ENCODE measurements at places on chromosomes 16 and 17.
A peak's percentile ranks its signal among the peaks of the same experiment; 100 is the strongest.

- peak; percentile 76 for DNase-seq
These were observed at the start of gene RASL10B for GRCh38 chr17:35731239-35731916. Gene RASL10B (plus strand): TSS chr17:35731639. CDS start chr17:35735185, 3,546 bp downstream.

GRCh38 chr16:68216240-68216639, 19.7 kb downstream of the ESRP2 start:
- no peak for DNase-seq

- no peak for DNase-seq
These were observed 13.6 kb downstream of the CDH15 start for GRCh38 chr16:89184933-89185794.

DNA sequence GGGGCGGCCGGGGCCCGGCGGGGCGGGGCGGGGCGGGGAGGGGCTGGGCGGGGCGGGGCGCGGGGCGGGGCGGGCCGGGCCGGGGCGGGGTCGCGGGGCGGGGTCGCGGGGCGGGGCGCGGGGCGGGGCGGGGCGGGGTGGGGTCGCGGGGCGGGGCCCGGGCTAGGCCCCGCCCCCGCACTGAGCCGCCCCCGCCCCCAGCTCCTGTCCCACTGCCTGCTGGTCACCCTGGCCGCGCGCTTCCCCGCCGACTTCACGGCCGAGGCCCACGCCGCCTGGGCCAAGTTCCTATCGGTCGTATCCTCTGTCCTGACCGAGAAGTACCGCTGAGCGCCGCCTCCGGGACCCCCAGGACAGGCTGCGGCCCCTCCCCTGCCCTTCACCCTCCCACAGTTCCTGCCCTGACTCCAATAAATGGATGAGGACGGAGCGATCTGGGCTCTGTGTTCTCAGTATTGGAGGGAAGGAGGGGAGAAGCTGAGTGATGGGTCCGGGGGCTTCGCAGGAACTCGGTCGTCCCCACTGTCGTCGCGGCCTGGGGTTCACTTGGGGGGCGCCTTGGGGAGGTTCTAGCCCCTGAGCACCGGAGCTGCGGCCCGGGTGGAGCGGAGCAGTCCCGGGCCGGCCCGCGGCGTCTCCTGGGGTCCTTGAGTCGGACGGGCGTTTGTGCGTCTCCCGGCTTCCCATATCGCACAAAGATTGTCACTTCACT, 795 bp upstream of the HBM start:
- no peak for DNase-seq

DNA sequence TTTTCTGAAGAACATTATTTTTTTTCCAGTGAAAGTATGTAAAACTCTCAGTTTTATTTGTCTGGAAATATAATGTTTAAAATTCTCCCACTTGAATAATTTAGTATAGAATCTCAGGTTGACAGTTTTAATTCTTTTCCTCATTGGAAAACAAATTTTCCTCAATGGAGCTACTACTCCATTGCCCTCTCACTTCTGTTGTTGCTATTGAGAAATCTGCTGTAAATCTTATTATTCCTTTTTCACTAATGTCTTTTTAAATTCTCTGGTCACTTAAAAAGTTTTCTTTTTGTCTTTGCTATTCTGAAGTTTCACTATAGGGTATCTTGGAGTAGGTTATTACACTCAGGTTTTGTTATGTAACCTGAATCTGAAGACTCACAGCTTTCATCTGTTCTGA, 216.1 kb upstream of the PMFBP1 start:
- DNase-seq = no peak

DNA sequence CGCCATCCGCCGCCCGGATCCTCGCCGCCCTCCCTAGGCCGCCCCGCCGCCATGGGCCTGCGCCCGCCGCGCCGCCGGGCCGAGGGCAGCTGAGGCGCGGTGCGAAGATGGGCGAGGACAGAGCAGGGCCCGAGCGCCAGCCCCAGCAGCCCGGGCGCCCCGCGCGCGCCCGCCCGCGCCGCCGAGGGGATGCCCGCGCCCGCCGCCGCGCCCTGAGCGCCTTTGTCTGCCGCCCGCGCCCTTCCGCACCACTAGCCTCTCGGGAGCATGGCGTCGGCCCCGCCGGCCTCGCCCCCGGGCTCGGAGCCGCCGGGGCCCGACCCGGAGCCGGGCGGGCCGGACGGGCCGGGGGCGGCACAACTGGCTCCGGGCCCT, 278 bp downstream of the RAB11FIP3 start:
- no peak for DNase-seq

- DNase-seq = no peak
These were observed 484.1 kb upstream of the SALL1 start for GRCh38 chr16:51635181-51635580.

- no peak for DNase-seq
These were observed 168.8 kb downstream of the C16orf78 start for GRCh38 chr16:49542391-49542891.

GRCh38 chr16:27543801-27544200, 5.9 kb downstream of the GTF3C1 start:
- no peak for DNase-seq

- DNase-seq = no peak
These were observed 9.4 kb upstream of the CPSF4L start for GRCh38 chr17:73271072-73271471.

DNA sequence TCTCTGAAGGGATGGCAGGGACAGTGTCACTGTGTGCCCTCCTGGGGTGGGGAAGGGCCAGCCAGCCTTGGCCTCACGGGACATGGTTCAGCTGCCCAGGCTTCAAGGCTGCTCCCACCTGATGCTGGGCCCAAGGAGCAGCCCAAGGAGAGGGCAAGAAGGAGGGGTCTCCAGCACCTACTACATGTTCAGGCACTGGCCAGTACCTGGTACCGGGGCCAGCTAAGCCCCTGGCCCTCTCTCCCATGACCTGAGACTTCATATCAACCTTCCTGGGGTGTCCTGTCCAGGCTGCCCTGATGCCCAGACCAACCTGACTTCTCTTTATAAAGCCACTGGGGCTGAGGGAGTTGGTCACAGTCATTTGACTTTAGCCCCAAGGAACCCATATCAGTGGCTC, 1.3 kb downstream of the USH1G start:
- no peak for DNase-seq

GRCh38 chr17:78049609-78050008, 78.9 kb downstream of the TMC6 start:
- DNase-seq = no peak

Data from AG08395 (cell line).